ENCODE measurements at places on chromosomes 3 and 15.

- DNase-seq: no peak
Observed at GRCh38 chr3:13500133-13500885, 20.2 kb downstream of the HDAC11 start.

GRCh38 chr3:64342940-64343688 is 117.8 kb upstream of the PRICKLE2 start:
- DNase-seq: no peak

DNA sequence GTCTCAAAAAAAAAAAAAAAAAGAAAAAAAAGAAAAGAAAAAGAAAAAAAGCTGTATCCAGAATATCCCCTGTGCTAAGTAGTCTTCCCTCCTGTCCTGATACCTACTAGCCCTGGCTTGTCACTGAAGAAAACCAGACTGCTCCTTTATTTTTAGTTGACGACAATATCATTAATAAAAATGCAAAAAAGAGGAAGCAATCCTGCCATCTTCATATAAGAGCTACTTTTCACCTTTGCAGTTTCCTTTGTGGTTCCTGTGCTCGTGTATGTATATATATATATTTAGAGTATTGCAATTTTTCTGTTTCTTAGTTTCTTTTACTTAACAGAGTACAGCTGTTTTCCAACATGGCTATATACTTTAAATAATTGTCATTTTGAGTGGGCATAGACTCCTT is 13.6 kb downstream of the C3orf20 start:
- DNase-seq: no peak

- no peak for DNase-seq
Observed at GRCh38 chr15:57865294-57865693, 158.8 kb downstream of the POLR2M start.

- no peak for DNase-seq
Observed at GRCh38 chr3:14210843-14211594, 32.4 kb downstream of the LSM3 start.

DNA sequence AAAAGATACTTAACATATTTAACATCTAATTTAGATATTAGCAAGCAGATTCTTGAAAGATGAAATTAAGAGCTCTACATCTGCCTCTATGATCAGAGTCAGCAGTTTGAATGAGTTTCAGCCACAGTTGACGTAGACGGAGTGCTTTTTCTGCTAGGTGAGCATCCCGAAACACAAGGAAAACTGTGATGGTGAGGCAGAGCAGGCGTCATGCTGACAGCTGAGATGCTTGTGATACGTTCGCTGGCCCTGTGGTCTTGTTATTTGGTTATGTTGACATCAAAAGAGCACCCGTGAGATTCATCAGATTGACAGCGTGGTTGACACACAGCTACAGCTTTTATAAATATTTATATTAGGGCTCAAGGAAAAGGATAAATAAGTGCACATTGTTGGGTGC is 19.6 kb upstream of the GOLGA8B start:
- no peak for DNase-seq
